ENCODE measurements at places on chromosomes 2 and 18.

- DNase-seq = no peak
Measured at GRCh38 chr18:49907346-49907929, 94.1 kb upstream of the ACAA2 start.

DNA sequence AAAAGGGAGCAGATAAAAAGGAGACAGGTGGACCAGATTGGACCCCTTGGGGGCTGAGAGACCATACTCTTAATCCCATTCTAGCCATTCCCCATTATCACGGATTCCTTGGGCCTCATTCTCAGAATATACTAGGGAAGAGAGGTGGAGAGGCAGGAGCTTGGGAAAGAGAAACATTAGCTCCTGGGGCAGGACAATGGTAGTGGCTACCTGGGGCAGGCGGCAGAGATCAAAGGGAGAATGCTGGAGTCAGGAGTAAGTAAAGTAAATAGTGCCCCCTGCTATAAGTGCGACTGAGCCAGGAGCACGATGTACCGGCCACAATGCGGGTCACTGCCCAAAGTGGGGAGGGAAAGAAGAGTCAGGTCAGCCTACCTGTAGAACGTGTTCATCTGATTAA, 20.4 kb upstream of the IHH start:
- no peak for DNase-seq

- no peak for DNase-seq
Measured at GRCh38 chr2:99469394-99469793, 20.4 kb downstream of the REV1 start.

- peak; percentile 70 for DNase-seq
Measured at GRCh38 chr2:64766841-64767669, 113.3 kb upstream of the SERTAD2 start.

- DNase-seq = no peak
Measured at GRCh38 chr2:170307052-170307451, 129.1 kb downstream of the MYO3B start.

DNA sequence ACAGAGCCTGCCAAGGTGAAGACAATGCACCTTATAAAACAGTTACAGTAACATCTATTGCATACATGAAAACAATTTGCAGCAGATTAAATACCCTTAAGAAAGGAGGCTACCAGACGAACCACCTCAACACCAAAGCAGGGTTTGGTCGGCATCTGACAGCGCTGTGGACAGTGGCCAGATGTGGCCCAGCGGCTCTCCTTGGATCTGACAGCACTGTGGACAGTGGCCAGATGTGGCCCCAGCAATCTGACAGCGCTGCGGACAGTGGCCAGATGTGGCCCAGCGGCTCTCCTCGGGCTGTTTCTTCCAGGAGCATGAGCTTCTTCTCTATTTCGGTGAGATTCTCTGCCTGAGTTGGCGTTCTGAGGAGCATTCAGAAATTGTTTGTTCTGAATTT, 211.6 kb downstream of the ANKRD30B start:
- DNase-seq = no peak

GRCh38 chr2:111119822-111120252, 877 bp upstream of the BCL2L11 start:
- DNase-seq = peak; percentile 49

- DNase-seq = no peak
Measured at GRCh38 chr2:148604927-148605326, 39.6 kb upstream of the EPC2 start.

DNA sequence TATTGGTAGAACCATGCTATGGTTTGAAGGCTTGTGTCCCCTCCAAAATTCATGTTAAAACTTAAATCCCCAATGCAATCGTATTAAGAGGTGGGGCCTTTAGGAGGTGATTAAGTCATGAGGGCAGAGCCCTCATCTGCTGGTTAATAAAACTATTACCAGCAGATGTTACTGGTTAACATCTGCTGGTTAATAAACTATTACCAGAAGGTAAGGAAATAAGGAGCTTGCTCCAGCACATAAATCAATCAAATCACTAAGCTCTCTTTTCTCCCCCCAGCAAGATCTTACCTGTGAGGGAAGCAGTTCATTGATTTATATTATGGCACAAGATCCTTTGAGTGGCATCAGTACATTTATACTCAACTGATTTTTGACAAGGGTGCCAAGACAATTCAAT, 96.9 kb downstream of the AAK1 start:
- DNase-seq = no peak

DNA sequence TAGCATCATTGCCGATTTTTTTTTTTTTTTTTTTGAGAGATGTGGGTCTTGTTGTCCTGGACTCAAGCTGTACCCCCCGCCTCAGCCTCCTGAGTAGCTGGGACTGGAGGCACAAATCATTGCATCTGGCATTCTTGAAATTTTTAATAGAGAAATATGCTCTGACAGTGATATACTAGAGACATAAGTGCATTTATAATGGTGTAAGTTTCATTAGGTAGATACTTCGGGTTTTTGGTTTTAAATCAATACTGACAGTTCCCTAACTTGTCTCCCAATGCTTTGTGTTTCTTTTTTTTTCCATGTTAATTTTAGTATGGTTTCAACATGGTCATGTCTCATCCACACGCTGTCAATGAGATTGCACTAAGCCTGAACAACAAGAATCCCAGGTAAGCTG, 138.7 kb downstream of the PRPF40A start:
- DNase-seq = no peak

DNA sequence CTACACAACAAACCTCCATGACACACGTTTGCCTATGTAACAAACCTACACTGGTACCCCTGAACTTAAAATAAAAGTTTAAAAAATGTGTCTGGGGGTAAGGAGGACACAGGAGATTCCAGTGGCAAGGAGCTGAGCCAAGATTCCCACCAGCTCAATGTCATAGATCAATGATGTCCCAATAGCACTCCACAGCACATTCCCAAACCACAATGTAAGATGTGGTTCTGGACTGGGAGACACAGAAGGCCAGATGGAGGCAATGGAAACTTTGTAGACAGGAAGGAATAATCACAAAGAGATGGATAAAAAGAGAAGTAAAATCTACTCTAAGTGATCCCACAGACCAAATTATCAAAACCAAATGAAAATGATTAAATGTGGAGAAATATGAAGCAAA, 312.4 kb upstream of the SOX11 start:
- no peak for DNase-seq

- no peak for DNase-seq
Measured at GRCh38 chr2:159762075-159762474, 35.9 kb downstream of the CD302 start.

GRCh38 chr2:108535357-108535631, 1.0 kb downstream of the LIMS1 start:
- no peak for DNase-seq

DNA sequence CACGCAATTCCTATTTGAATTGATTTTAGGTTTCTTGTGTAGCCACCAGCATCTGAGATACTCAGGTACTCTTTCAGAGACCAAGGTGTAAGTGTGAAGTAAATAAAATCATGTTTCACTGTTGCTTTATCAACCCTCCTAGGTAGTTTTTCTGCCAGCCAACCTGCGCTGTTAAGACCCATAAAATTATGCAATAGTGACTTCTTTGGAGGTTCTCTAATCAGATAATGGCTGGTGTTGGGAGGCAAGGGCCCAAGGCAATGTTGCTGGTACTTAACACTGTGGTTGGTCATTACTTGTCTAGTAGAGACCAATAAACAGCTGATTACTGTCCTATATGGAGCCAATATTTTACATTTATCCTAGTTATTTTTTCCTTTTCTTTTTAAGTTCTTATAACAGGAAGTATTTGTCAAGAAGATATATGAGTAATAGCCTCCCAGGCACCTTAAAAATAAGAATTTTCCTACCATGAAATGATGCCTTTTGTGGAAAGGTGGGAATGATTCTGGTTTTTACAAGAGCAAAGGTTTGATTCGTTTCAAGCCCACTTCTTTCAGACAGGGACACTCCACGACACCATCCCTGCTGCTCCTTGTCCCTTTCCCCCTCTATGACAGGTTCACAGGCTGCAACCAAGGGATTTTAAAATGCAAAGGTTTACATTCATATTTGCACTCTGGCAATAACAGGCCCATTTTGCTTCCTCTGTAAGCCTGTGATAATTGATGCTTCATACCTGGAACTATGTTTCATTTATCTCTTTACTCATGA, 259.3 kb downstream of the MEIS1 start:
- DNase-seq = no peak

DNA sequence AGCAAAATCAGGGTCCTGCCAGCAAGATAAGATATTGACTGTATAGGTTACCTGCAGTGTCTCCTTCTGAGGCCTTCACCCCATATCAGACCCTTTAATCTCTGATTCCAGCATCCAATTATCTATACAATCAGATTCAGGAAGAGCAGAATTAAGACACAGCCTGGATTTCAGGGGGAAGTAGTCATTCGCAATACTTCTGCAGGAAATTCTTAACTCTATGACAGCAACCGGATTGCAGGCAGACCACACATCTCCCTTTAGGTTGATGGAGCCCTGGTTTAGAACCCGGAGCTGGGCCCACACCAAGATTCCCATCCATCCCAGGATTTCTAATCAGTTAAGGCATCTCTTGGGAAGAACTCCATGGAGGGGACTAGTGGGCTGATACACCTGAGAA, 9.5 kb downstream of the ARL4C start:
- no peak for DNase-seq

GRCh38 chr18:63146828-63147409, 172.7 kb downstream of the BCL2 start:
- no peak for DNase-seq

- DNase-seq = no peak
Measured at GRCh38 chr2:181841079-181841478, 50.5 kb upstream of the ITPRID2 start.

DNA sequence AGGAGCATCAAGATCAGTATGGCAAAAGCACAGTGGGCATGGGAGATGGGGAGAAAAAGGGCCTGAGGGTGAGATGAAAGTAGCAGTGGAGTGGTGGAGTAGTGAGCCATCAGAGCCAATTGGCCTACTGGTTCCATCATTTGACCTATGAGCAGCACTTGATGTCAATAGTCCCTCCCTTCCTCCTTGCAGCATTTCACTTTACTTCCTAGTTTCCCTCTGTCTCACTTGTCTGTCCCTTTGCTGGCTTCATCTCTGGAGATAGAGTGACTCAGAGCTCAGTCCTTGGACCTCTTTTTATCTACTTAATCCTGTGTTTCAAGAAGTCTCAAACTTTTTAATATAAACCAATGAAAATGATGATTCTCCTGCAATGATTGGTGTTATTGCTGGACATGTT, 32.1 kb downstream of the FBXO48 start:
- peak; percentile 32 for DNase-seq

DNA sequence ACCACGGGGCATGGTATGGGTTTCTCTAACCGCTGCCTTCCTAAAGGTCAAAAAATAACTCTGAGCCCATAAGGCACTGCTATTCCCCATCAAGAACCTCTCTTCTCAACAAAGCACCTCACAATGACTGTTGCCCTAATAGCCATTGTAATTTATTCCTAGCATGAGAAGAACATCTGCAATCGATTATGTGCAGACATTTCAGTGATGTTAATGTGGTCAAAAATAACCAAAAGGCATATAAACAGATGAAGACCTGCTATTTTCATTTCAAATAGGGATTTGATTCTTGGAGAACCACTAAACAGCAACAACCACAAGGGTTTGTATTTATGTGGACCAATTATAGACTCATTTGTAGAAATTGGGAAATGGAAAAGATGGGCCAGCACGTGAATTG, 356.6 kb downstream of the FBXO15 start:
- DNase-seq = no peak

DNA sequence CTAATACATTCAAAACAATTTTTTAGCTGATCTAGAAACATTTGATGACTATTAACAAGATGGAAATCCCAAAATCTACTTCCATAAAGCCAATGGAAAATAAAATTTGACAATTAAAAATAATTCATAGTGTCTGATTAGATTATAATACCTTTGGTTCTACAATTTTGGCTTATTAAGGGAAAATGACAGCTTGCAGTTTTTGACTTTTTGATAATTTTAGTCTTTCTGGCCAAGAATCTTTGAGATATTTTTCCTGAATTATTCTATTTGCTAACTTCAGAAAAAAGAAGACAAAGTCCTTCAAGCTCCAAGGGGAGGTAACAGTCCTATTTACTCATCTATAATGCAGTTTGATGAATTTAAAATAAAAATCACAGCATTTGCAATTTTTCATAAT, 39.6 kb downstream of the MSH6 start:
- DNase-seq = no peak

DNA sequence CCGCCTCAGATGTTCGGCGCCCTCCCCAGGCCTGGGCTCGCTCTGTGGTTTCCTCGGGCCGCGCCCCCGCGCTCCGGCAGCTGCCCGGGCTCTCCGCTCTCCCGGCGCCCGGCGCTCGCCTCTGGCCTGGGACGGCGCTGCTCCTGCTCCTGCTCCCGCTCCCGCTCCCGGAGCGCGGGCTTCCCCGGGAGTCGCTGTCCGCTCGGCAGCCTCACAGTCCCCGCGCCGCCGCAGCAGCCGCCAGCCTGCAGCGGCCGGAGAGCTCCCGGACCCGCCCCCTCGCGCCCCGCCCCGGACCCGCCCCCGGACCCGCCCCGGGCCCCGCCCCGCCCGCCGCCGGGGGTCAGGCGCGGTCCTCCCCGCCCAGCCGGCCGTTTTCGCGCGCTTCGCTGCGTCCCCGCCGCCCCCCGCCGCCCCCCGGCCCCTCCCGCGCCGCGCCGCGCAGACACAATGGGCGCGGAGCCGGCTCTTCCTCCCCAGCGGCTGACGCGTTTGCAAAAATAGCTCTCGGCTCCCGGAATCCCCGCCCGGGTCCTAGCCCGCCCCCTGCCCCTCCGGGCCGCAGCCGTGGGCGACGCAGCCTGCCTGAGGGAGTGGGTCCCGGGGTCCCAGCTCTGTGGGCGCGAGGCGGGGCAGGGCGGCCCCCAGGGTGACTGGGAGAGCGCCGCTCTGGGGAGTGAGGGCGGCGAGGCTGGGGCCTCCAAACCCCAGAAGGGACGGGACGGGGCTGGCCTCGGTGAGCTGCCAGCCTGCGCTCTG, at the start of gene ARL4C:
Gene ARL4C (minus strand): TSS at position 247 of the 759 bp plus-strand sequence. CDS start 495 bp downstream, outside the sequence.
- peak; percentile 47 for DNase-seq

GRCh38 chr2:184729581-184729980, 131.3 kb downstream of the ZNF804A start:
- no peak for DNase-seq

DNA sequence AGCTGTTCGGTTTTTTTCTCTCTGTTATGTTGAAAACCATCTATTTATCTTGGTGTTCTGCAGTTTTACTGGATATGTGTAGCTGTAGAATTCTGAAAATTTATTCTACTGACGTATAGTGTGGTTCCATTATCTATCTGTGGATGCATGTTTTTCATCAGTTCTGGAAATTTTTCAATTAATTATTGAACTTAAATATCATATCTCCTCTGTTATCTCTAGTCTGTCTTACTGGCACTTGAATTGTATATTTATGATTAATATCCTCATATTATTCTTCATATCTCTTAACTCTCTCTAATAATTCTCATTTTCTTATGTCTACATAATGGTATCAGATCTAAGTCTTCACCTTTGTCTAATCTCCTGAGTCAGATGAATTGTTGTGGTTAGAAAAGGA, 501.7 kb downstream of the STK39 start:
- DNase-seq = no peak

- DNase-seq = no peak
Measured at GRCh38 chr2:85585781-85586105, 1.5 kb downstream of the VAMP5 start.

DNA sequence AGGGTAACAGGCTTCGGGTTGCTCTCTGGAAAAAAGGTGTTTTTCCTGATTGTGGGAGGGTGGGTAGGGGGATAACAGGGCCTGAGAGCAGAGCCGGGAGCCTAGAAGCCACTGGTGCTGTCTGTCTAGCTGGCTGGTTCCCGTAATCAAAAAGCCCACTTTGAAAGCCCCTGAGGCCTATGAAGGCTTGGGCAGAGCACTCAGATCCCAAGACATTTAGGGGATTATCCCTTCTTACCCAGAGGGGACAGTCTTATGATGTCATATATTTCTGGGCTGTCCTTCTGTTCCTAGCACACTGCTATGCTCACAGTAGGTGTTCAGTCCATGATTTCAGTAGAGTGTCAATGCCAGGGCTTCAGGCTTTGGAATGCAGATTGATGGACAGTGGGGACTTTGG, 45.1 kb downstream of the CELF4 start:
- DNase-seq = no peak

Data from hematopoietic multipotent progenitor cell treated with erythropoietin and hydrocortisone succinate and interleukin-3 and kit ligand, for 6 days (in vitro differentiated cells).